HCT116 (cell line): ENCODE measurements at places on chromosomes 11 and 22. TPM values are rescaled to one million over a fixed set of nuclear protein-coding genes. Genes with fewer than 3 reads are reported as not detected.

MIF gene
- total RNA-seq = 1,511 TPM

SAA1 gene
- 8.6 TPM for total RNA-seq

GSTT2B gene
- 14.3 TPM for total RNA-seq

NNMT gene
- total RNA-seq = not detected

CYP2D6 gene
- total RNA-seq = 1.9 TPM

SMTNL1 gene
- total RNA-seq = not detected

C22orf42 gene
- total RNA-seq = not detected

DNA sequence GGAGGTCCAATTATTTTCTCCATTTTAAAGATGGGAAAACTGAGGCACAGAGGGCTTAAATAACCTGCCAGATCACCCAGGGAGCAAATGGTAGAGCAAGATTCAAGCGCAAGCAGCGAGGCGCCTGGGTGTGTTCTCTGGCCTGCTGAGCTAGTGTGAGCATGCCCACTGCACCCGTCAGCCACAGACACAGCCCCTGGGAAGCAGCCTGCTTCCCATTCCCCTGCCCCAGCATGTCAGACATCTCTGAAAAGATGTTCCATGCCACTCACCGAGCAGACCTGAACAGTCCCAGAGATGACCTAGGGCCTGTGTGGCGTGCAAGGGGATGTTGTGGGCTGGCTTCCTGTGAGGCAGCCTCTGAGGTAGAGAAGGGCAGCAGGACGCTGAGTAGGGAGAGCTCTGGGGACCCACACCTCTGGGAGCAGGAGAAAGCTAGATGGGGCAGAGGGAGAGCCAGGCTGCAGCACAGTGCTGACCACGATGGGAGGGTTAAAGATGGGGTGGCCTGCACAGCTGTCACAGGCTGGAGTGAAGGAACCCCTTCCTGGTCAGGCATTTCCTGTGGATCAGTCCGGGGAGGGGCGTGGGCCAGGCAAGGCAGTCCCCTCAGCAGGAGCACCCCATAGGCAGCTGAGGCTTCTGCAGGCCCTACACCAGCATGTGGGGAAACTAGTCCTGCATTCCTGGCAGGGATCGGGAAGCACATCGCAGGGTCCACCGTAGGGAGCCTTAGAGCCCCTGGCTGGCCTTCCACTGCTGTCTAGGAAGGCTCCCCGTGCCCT lies 101.4 kb downstream of the GALNT18 start:
- H3K4me1 ChIP-seq = no peaks in the 10 kb centered on the region
- no peaks in the 10 kb centered on the region for H3K36me3 ChIP-seq
- no peaks in the 10 kb centered on the region for H3K27me3 ChIP-seq
- no peak for DNase-seq
- H3K27ac ChIP-seq = no peak overlapping the region

GRCh38 chr11:111624608-111625007 lies 22.4 kb downstream of the SIK2 start:
- no peak for DNase-seq
- H3K4me1 ChIP-seq = no peaks in the 10 kb centered on the region
- H3K27me3 ChIP-seq = no peaks in the 10 kb centered on the region
- H3K36me3 ChIP-seq = no peaks in the 10 kb centered on the region; the same call in 1 of the 2 replicates

DNA sequence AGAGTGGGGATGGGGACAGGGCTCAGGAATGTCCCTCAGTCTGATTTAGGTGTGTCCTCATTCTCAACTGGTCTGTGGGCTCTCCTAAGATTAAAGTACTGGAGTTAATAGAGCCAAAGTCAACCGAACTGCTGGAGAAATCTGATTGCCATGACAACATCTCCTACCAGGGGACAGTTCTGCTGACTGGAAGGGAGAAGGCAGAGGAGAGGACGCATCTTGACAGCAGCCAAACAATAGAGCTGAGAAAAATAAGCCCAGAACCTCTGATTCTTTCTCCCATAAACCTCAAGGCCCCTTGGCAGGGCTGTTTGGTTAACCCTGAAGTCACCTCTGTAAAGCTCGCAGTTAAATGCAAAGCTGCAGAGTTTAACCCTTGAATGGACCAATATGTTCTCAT lies 2.8 kb downstream of the KCTD14 start:
- peaks cover 8% of the 10 kb centered on the region for H3K36me3 ChIP-seq
- DNase-seq = no peak
- H3K27ac ChIP-seq = no peak overlapping the region
- H3K4me1 ChIP-seq = peaks cover 45% of the 10 kb centered on the region
- H3K27me3 ChIP-seq = no peaks in the 10 kb centered on the region

GRCh38 chr11:62710001-62710345 lies 2.5 kb downstream of the GNG3 start:
- peaks cover 5% of the 10 kb centered on the region for H3K4me1 ChIP-seq
- no peak overlapping the region for H3K27ac ChIP-seq
- DNase-seq = no peak
- H3K36me3 ChIP-seq = peaks cover 28% of the 10 kb centered on the region

GRCh38 chr11:64869571-64870175 lies 8.7 kb downstream of the EHD1 start:
- H3K27ac ChIP-seq = no peak overlapping the region

- H3K4me1 ChIP-seq = no peaks in the 10 kb centered on the region
- DNase-seq = no peak
- no peak overlapping the region for H3K27ac ChIP-seq
- no peak overlapping the region for H3K4me3 ChIP-seq
- peaks cover 3% of the 10 kb centered on the region; the same call in 1 of the 2 replicates for H3K36me3 ChIP-seq
Observed at GRCh38 chr11:43418197-43418596, 59.5 kb downstream of the TTC17 start.

GRCh38 chr22:47355776-47356510 lies 593.5 kb downstream of the TBC1D22A start:
- no peak for DNase-seq
- no peak overlapping the region for H3K4me3 ChIP-seq
- no peaks in the 10 kb centered on the region for H3K4me1 ChIP-seq
- H3K27me3 ChIP-seq = no peaks in the 10 kb centered on the region
- H3K36me3 ChIP-seq = no peaks in the 10 kb centered on the region
- no peak overlapping the region for H3K27ac ChIP-seq
